ENCODE measurements at places on chromosomes 4 and X. TPM values are rescaled to one million over a fixed set of nuclear protein-coding genes. Genes with fewer than 3 reads are reported as not detected.

DNA sequence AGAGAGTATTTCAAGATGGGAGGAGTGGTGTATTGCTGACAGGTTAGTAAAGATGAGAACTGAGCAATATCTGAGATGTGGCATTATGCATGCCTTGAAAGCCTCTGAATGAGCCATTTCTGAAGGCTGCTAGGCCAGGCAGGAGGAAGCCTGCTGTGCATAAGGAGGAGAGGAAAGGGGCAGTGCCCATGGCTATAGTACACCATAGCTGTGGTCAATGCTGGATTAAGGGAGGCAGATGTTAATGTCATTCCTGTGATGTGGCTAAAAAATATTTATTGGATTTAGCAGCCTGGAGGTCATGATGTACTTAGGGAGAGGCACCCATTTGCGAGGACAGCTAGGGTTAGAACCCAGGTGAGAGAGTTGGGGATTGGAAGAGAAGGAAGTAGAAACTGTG, 130.0 kb upstream of the LNX1 start:
- DNase-seq, result no peak

DNA sequence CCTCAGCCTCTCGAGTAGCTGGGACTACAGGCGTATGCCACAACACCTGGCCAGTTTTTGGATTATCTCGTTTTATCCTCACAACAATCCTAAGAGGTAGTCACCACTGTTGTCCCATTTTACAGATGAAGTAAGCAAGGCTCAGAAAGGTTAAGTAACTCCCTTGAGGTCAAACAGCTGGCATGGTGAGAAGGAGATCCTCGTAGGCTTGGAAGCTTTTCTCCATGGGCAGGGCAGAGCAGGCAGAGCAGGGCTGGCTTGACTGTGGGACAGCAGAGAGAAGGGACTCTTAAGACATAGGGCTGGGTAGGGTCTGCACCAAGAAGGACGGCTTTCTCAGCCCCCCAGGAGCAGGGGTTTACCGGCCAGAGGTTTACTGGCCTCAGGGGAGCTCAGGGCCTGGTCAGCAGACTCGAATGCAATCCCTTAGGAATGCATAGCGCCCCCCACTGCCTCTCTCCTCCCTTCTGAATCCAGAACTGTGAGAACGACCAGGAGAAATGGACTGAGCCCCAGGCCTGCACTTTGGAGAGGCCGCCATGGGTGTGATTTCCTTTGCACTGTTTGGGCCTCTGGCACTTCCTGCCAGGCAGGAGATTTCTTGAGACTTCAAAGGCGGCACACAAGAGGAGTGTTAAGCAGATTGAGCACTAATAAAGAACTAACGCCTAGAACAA, 14.0 kb upstream of the CDKN2AIP start:
- no peak for DNase-seq

DNA sequence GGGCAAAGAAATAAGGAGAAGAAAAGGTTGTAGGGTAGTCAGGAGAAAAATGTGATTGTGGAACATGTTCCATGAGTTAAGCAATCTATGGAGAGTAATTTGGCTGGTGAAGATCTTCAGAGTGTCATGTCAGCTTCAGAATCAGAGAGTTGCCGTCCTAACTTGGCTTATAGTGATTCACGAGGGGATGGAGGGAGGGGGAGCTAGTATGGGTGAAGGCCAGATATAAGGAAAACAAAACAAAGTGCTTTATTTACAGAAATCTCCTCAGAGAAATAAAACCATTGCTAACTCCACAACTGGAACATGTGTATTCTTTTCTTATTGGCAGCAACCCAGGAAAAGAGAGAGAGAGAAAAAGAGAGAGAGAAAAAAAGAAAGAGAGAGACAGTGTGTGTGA, 256.5 kb upstream of the NRK start:
- DNase-seq, result peak; percentile 1

DNA sequence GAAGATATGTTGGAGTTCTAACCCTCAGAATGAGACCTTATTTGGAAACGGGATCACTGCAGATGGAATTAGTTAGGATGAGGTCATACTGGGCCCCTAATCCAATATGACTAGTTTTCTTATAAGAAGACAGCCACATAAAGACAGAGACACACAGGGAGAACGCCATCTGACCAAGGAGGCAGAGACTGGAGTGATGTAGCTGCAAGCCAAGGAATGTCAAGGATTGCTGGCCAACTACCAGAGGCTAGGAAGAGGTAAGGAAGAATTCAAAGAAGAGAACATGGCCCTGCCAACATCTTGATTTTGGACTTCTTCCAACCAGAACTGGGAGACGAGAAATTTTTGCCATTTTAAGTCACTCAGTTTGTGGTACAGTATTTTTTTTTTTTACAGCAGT, 152.8 kb upstream of the DIPK2B start:
- DNase-seq, result no peak

- DNase-seq, result no peak
Measured at GRCh38 chr4:6201580-6202091, 1.3 kb upstream of the JAKMIP1 start.

ZFP92 gene
- polyA plus RNA-seq, result 0.75 TPM

LRIT3 gene
- 0.13 TPM for polyA plus RNA-seq

HERC6 gene
- 4.4 TPM for polyA plus RNA-seq

All from stomach (tissue), 19 donors.